MM.1S (cell line): ENCODE measurements at places on chromosomes 13 and 19.

DNA sequence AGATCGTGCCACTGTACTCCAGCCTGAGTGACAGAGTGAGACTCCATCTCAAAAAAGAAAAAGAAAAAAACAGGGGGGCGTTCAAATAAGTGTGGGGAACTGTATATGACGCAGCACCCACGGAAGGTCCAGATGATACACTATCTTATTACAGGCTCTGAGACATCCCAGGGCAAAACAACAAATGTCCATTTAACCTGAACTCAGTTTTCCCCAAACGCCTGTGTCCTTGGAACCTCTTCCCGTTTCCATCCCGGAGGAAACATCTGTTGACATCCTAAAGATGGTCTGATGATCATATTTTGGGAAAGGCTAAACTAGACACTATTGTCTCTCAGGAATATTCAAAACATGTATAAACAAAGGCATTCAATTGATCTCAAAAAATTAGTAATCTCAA lies 72.4 kb downstream of the COL4A1 start:
- no peak for DNase-seq

- DNase-seq: no peak
These were observed 98.8 kb upstream of the SLC15A1 start for GRCh38 chr13:98851276-98851675.

- DNase-seq: no peak
These were observed 170.6 kb downstream of the POSTN start for GRCh38 chr13:37427843-37428494.

DNA sequence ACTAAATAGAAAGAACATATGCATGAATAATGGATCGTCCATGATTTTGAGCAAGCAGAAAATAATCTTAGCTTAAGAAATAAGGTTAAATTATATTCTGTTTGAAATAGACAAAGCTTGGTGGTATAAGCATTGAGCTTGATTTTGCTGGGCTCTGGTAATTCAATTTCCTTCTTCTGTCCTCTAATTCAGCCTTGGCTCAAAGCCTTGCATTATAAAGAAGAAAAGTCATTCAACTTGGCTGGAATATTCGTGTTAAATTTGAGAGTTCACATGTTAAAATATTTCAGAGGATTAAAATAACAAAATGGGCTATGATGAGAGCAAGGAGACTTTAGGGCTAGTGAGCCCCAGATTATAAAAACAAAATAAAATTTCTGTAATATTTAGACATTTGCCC lies 415.4 kb upstream of the PCDH20 start:
- no peak for DNase-seq

DNA sequence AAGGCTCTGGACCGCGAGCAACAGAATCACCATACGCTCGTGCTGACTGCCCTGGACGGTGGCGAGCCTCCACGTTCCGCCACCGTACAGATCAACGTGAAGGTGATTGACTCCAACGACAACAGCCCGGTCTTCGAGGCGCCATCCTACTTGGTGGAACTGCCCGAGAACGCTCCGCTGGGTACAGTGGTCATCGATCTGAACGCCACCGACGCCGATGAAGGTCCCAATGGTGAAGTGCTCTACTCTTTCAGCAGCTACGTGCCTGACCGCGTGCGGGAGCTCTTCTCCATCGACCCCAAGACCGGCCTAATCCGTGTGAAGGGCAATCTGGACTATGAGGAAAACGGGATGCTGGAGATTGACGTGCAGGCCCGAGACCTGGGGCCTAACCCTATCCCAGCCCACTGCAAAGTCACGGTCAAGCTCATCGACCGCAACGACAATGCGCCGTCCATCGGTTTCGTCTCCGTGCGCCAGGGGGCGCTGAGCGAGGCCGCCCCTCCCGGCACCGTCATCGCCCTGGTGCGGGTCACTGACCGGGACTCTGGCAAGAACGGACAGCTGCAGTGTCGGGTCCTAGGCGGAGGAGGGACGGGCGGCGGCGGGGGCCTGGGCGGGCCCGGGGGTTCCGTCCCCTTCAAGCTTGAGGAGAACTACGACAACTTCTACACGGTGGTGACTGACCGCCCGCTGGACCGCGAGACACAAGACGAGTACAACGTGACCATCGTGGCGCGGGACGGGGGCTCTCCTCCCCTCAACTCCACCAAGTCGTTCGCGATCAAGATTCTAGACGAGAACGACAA lies 1.8 kb downstream of the PCDH17 start:
- no peak for DNase-seq
